ENCODE measurements at places on chromosomes 1 and 21.

DNA sequence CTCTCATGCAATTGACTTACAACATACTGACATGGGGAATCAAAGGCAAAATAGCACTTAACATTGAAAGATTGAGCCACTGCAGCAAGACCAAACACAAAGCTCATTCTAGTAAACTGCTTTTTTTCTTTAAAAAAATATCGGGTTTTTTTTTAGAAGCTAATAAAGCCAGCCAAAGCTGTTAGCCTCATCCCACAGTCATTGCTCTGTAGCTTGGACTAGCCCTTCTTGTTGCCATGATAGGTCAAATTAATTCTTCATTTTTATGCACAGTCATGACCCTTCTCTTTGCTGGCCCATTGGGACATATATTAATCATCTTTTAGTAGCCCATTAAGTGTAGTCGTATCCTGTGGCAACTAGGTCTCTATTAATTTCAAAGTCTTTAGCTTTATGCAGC lies 231.3 kb downstream of the ADGRL2 start:
- no peak for DNase-seq

DNA sequence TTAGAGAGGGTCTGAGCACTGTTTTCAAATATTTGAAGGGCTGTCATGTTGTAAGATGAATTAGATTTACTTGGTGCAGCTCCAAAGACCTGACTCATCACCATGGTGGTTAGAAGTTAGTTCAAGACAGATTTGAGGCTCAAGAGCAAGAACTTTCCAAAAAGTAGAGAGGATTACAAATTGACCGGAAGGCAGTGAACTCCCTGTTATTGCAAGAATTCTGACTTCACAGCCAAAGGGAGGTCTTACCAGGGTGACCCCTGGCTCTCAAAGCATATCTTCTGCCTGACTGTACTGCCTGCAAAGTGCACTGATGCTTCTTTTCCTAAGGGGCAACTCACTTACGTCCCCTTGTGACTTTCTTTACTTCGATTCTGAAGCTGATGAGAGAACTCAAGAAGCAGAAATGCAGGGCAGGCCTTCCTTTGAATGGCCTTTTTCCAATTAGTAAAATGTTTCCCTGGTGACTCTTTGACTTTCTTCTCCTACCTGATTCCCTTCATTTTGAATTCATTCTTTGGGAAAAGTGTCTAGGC lies 86.4 kb downstream of the NAV1 start:
- no peak for DNase-seq

GRCh38 chr1:230222678-230223077 lies 155.6 kb downstream of the GALNT2 start:
- no peak for DNase-seq

GRCh38 chr1:239058190-239058589 lies 328.2 kb upstream of the CHRM3 start:
- DNase-seq: no peak

DNA sequence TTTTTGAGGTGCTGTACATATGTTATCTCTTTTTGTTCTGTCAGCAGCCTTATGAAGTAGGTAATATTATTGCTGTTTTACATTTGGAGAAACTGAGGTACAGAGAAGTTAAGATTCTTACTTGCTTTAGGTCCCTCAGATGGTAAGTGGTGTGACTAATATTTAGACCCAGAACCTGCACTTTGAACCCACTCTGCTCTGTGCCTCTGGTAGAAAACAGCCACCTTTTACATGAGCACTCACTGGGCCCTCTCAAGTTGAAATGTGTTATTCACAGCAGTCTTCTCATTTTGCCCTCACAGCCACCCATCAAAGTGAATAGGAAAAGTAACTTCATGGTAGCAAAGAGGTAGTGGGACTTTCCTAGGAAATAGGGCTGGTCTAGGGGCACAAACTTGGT lies 4.7 kb downstream of the NSUN4 start:
- DNase-seq: no peak

GRCh38 chr1:75937034-75937433 lies 4.8 kb upstream of the ASB17 start:
- no peak for DNase-seq

DNA sequence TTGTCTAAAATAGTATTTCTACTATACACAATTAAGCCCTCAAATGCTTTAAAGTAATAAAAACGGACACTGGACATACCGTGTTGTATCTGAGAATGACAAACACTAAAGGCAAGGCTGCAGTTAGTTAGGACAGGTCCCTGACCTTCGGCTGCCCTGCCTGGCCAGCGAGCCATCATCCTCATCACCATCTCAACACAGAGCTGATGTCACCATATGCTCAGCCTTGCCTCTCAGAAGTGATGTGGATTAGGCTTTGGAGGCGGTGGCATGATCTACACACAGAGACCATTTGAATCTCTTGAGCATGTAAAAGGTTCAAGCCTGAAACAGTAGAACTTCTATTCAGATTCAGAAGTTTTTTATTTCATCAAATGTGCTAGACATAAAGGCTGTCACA lies 244.7 kb downstream of the SDCCAG8 start:
- DNase-seq: no peak

DNA sequence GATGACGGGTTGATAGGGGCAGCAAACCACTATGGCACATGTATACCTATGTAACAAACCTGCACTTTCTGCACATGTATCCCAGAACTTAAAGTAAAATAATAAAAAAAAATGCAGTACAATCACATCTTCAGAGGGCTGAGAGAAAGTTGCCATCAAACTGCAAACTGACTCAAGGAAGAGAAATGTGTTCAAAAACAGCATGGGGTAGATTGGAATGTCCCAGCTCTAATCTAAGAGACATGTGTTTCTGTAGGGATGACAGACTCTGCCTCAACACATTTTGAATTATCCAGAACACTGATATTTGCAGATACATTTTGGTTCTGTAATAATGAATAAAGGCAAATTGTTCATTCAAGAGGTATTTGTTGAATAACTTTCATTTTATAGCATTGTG lies 171.2 kb upstream of the RUNX1 start:
- no peak for DNase-seq

GRCh38 chr1:208238710-208239472 lies 5.3 kb downstream of the PLXNA2 start:
- DNase-seq: no peak

DNA sequence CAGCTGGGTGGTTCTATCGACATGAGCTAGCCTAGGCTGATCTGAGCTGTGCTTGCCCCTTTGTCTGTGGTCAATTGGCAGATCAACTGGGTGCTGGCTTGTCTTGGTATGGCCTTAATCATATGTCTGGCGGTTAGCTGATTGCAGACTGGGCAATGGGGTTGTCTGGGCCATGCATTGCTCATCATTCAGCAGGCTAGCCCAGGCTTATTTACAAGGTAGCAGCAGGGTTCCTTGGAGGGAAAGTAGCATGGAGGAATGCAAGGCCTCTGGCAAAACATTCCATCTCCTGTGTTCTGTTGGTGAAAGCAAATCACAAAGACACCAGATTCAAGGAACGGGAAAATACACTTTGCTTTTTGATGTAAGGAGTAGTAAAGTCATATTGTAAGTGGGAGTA lies 84.0 kb upstream of the IVNS1ABP start:
- DNase-seq: no peak

GRCh38 chr21:25589887-25590286 lies 17.4 kb downstream of the MRPL39 start:
- no peak for DNase-seq

- no peak for DNase-seq
These were observed 9.6 kb upstream of the ADCY10 start for GRCh38 chr1:167923324-167924056.
